ENCODE measurements at places on chromosomes 6 and 20.

- DNase-seq: no peak
Observed at GRCh38 chr6:138383776-138384175, 6.1 kb downstream of the SMIM28 start.

GRCh38 chr20:21607971-21608725, 94.3 kb upstream of the NKX2-2 start:
- peak; percentile 44 for DNase-seq

DNA sequence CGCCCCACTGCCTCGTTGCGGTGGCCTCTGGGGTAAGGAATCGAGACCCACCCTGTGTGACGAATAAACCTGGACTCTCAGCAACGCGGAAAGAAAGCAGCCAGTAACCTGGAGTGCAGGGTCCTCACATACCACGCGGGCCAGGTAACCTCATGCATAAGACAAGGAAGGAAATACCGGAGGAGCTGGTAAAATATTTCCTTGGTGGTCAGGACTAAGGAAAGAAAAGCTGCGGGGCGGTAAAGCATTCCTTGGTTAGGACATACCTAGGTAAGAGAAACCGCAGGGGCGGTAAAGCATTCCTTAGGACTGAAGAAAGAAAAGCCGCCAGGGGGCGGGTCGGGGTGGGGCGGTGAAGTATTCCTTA, 80.7 kb downstream of the SYTL3 start:
- DNase-seq: no peak

GRCh38 chr6:43876602-43877001, 106.6 kb downstream of the VEGFA start:
- DNase-seq: no peak

DNA sequence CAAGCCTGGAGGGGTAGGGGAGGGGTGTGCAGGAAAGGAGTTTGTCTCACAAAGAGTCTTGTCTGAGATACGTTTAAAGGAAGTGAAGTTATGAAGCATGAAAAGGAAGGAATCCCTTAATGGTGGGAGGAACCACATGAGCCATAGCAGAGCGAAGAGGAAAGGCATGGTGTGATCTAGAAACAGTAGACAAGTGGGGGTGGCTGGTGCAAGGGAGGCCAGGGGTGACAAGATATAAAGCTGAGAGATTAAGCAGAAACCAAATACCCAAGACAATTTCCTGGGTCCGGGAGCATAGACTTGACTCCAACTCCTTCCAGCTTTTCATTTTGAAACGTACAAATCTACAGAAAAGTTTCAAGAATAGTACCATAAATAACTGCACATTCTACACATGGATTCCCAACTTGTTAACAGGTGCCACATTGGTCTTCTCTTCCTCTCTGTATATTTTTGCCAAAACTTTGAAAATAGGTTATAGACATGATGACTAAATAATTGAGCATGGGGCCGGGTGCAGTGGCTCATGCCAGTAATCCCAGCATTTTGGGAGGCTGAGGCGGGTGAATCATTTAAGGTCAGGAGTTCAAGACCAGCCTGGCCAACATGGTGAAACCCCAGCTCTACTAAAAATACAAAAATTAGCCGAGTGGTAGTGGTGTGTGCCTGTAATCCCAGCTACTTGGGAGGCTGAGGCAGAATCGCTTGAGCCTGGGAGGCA, 211.6 kb downstream of the SLC24A3 start:
- no peak for DNase-seq

All from NCI-H446 (cell line).